Activated CD8-positive, alpha-beta memory T cell treated with anti-CD3 and anti-CD28 coated beads for 4 hours (primary cell): ENCODE measurements at places on chromosomes 1 and 21.

DNA sequence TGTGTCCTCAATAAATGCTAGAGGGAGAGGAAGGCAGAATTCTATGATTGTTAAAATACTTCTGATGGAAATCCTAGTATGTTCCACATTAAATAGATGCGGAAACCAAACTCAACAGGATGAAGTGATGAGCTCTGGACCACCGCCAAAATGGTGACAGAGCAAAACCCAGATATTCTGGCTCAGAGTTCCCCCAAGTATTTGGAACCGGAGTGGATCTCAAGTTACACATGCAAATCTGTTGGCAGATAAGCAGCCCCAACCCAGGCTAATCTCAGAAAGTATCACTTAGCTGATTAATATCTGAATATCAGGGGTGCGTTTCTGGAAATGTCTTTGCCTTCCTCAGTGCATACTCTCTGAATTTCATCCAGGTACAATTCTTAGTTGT, 17.4 kb upstream of the GRHL3 start:
- DNase-seq = no peak

DNA sequence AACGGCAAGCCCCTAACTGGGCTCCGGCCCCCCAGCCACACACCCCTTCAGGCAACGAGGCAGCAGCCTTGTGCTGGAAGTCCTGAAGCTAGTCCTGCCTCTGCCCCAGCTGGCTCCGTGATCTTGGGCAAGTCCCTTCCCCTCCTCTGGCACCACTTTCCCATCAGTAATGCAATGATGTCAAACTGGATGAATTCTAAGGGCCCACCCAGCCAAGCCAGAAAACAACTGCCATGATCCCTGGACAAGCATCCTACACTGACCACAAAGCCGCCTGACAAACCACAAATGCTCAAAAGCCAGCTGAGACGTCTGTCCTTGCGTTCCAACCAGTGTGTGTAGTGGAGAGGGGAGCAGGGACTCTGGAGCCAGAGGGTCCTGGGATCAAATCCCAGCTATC, 26.8 kb downstream of the IFFO2 start:
- no peak for DNase-seq

DNA sequence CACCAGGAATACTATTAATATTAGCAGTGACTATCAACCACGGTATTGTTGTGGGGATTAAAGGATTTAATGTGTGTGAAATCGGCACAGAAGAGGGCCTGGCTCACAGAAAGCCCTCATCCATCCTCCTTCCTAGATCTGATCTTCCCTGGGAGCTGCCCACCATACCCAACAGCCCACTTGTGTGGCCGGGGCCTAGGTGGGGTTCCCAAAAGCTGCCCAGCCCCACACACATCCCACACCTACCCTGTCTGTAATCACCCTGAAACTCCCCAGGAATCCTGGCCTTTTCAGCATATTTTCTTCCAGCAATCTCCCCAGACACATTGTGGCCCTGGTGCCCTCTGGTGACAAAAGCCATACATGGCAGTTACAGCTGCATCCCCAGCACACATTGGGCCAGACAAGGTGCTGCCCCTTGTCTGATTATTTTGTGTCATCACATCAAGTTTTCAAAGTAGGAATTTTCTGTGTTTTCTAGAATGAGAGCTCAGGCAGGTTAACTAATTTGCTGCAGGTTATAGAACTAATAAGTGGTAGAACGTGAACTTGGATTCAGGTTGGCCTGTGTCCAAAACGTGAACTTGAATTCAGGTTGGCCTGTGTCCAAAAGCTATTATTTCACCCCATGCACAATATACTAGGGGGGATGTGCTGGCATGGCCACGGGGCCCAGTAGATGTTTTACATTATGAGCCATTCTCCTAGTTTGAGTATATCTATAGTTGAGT, 5.3 kb upstream of the SLC6A9 start:
- DNase-seq = peak; percentile 33

DNA sequence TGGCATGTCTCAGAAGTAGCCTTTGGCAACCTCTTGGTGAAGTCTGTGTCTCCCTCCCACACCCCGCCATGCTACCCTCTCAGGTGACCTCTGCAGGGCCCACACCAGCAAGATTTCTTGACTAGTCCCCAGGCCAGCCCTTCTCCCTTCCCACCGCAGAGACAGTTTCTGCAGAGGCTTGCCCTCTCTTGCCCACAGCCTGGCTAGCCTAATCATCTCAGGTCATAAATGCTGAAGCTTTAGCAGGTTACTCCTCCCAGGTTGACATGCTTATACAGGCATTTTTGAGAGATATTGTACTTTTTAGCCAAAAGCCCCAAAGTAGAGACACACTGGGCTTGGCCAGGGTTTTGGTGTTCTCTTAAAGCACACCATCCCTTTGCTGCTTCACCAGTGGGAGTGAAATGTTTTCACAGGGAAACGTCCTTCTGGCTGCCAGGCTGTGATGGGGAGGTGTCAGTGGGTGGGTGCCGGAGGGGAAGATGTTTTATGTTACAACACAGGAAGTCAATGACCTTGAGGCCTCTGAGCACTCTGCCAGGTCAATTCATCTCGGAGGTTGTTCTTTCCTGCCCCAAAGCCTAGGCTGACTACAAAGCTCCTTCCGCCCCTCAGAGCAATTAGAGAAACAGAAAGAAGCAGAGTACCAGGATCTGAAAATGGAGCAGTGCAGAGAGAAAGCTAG, 58.5 kb downstream of the STYXL2 start:
- DNase-seq = no peak

GRCh38 chr1:27430903-27431600, 38.6 kb downstream of the GPR3 start:
- no peak for DNase-seq

DNA sequence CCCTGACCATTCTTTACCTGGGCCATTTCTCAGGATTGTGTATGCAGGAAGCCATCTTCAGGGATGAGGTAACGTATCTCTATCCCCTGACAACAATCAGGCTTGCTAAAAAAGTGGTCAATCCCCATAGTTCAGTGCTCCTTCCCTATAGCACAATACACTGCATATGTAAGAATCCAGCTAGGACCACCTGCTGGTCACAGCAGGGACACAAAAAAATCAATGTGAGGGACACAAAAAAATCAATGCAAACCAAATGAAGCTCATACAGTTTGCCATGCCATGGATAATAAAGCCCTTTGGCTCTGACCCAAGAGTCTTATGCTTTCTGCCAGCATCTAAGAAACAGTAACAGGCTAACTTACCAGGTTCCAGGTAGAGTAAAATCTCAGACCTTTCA, 16.3 kb downstream of the ACBD6 start:
- no peak for DNase-seq
